ENCODE measurements at places on chromosomes 6 and 20.

GRCh38 chr20:23955896-23956295 lies 32.7 kb downstream of the GGTLC1 start:
- DNase-seq: no peak

- no peak for DNase-seq
Observed at GRCh38 chr6:116631379-116631990, 15.2 kb downstream of the RSPH4A start.

DNA sequence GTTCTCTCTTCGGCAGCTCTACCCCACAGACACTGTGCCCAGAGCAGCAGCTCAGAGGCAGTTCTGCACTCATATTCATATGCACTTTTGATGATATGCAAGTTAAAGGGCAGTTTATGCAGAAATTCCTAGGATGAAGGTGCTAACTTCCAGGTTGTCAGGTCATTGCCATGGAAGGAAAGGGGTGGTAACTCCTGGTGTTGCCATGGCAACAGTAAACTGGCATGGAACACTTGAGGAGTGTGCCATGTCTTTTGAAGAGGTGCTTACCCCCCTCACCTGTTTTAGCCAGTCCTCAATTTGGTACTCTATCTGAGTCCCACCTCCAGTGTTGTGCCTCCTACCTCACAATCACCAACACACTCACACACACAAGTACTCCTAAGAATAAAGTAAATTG lies 539.4 kb upstream of the BTBD3 start:
- no peak for DNase-seq

- peak; percentile 40 for DNase-seq
Observed at GRCh38 chr6:134663800-134664535, 285.9 kb downstream of the ALDH8A1 start.

GRCh38 chr6:116073765-116074440 lies 13.2 kb upstream of the FRK start:
- DNase-seq: peak; percentile 88

- DNase-seq: no peak
Observed at GRCh38 chr20:37347891-37348791, 2.2 kb downstream of the SRC start.
